ENCODE measurements at places on chromosomes 1 and 21. TPM values are rescaled to one million over a fixed set of nuclear protein-coding genes. Genes with fewer than 3 reads are reported as not detected.

GRCh38 chr21:31268090-31268489 lies 76.0 kb downstream of the TIAM1 start:
- no peak for DNase-seq

GRCh38 chr1:230972855-230973271 lies 5.8 kb downstream of the TTC13 start:
- no peak for DNase-seq

DNA sequence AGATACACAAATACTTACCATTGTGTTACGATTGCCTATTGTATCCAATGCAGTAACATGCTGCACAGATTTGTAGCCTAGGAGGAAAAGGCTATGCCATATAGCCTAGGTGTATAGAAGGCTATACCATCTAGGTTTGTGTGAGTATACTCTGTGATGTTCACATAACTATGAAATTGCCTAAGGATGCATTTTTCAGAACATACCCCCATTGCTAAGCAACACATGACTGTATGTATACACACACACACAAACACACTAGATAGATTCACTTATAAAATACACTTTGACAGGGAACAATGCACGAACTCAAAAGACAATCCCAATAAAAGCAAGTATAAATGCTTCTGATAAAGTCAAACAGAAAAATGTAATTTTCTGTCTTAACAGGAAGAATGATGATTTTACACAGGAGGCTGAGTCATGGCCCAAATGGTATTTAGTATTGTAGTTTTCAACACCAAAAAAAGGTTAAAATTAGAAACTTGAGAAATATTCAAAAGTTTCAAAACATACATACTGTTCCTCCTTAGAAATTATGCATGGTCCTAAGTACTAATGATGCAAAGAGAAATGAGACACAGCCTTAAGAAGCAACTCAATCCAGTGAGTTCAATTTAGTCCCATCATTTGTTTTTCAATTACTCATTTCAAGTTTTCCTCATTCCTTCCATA lies 12.2 kb downstream of the FH start:
- DNase-seq = no peak

GRCh38 chr1:182391362-182392049 lies at the start of gene GLUL:
GLUL (minus strand) TSS chr1:182391790; CDS start chr1:182388737, 3,053 bp downstream.
- DNase-seq = peak; percentile 99

DNA sequence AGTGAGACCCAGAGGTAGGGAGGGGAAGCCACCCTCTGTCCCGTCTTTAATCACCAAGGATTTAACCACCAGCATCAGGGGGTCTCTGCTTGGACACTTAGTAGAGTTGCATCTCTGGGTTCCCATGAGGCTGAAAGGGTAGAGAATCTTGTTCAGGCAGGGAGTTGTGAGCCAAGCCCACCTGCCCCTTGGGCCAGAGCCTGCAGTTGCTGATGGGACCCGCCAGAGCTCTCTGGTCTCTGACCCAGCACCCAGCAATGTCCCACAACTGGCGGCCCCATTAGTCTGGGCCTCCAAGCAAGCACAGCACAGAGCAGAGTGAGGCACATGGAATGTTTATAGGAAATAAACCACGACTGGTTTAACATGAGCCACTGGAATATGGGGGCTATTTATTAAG lies 166.3 kb downstream of the TRIM33 start:
- no peak for DNase-seq

GRCh38 chr1:18614069-18614735 lies 16.4 kb upstream of the PAX7 start:
- no peak for DNase-seq

- no peak for DNase-seq
These were observed 10.5 kb downstream of the RASSF5 start for GRCh38 chr1:206517784-206518183.

GRCh38 chr1:50123071-50123470 lies 14.4 kb downstream of the ELAVL4 start:
- no peak for DNase-seq

GRCh38 chr1:47013293-47013692 lies 10.2 kb upstream of the CYP4X1 start:
- DNase-seq = no peak

GRCh38 chr1:181807251-181807650 lies 254.3 kb downstream of the ZNF648 start:
- DNase-seq = no peak

- peak; percentile 40 for DNase-seq
These were observed 620.2 kb downstream of the PTPRU start for GRCh38 chr1:29856340-29857114.

- DNase-seq = no peak
These were observed 8.8 kb downstream of the SNRPE start for GRCh38 chr1:203870245-203870644.

DNA sequence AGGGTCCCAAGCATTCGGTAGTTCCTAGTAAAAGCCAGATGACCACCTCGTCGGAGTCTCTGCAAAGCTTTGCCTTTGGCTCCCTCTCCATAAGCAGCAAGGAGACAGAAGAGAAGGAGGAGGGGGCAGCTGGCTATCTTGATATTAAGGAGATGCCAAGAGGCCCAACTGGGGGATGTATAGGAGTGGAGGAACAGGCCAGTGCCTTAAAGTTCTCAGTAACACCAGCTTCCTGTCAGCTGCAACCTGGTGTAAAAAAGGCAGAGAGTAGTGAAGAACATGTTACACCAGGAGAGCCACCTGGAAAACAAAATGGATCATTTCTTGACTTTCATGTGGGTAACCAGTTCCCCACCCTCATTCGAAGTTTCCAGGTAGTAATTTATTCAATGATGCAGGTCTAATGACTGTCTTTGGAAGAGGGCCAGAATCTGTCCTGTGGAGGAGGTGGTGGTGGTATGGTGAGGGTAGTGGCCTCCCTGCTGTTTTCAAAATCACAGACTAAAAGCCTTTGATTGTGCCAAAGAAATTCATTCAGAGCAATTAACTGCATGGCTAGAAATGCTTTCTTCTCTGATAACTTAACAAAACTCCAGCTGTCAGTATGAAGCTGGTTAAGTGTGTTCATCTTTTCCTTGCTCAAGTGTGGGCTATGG lies 27.3 kb downstream of the TMEM200B start:
- no peak for DNase-seq

DNA sequence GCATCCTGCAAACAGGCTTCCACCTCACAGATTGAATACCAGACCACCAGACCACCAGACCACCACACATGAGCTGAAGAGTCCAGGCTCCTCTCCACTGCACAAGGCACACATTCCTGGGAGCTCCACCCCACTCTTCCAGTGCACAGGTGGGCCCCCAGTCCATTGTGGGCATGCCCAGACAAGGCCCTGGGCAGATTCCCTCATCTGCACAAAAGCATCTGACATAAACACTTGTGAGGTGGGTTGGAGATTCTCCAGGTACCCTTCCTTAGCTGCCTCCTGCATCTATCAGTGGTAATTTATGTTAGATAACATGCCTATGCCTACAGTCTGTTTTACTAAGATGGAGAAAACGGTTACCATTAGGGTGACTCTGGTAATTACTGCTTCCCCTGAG lies 11.6 kb upstream of the CTBS start:
- no peak for DNase-seq

GRCh38 chr1:114103992-114104391 lies 49.7 kb downstream of the SYT6 start:
- no peak for DNase-seq

DNA sequence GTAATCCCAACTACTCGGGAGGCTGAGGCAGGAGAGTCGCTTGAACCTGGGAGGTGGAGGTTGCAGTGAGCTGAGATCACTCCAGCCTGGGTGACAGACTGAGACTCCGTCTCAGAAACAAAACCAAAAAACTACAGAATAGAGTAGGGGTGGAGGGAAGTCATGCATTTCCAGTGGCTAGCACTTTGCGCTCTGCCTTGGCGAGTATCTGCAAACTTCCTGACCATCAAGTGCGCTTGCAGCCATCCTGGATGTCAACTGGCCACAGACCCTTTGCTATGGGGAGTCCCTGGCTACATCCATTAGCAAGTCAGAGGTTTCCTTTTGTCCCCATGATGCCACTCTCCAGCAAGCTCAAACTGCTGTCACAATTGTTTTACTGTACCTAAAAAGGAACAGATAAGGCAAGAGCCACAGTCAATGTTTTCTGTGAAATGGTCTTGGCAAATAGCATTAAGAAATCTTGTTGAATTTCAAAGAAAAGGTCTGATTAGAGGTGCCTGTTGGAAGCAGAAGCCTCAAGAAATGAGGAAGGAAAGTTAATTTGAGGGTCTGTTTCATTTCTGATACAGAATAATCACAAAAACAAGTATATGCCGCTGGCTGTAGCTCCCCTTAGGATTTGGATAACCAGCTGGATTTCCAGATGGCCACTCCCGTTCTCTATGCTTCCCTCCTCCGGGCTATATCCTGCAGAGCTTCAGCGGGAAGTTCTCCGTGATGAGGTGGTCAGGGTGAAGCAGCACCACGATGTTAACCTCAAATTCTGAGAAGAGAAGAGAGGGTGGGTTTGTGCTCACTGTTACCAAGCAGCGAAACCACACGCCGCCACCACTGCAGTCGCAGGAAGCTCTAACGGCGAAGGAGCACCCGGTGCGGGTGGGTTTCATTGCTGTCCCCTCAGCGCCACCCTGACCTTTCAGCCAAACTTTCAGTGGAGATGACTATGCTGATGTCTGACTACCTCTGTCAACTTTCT lies 42.0 kb downstream of the VPS26C start:
- DNase-seq = peak; percentile 17

- DNase-seq = no peak
These were observed 104.8 kb upstream of the BARHL2 start for GRCh38 chr1:90821788-90822359.

DNA sequence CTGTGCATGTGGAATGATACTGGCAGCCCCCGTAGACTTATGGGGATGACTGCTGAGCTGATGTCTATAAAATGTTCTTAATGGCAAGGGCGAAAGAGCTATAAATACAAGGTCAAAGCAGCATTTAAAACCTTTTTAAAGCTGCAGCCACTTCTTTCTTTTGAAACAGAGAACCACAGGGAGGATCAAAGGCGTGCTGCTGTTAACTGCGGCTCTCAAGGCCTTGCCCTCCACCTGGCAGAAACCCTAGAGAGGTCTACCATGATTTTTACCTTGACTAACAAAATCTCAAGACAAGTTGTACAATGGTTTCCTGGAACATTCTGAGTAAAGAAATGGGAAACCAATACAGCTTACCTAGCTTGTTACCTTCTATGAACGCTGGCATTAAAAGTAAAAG lies 89.7 kb downstream of the SLC45A1 start:
- DNase-seq = no peak

- no peak for DNase-seq
These were observed 295.6 kb upstream of the RRP15 start for GRCh38 chr1:217989510-217989909.

- no peak for DNase-seq
These were observed 173.1 kb downstream of the HMCN1 start for GRCh38 chr1:185907246-185907645.

- DNase-seq = no peak
These were observed 35.1 kb downstream of the AK5 start for GRCh38 chr1:77316966-77317365.

GRCh38 chr1:27011058-27011764 lies 1.4 kb downstream of the TENT5B start:
- peak; percentile 95 for DNase-seq

DNA sequence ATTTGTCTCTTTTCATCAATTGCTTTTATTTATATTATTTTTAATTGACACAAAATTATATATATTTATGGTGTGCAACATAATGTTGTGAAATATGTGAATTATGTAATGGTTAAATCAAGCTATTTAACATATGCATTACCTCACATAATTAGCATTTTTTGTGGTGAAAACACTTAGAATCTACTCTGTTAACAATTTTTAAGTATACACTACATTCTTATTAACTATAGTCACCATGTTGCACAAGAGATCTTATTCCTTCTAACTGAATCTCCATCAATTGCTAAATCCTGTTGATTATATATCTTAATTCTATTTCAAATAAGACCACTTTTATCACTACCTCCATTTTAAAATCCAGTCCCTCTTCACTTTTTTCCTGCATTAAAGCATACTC lies 42.5 kb downstream of the PLPPR5 start:
- no peak for DNase-seq

DNA sequence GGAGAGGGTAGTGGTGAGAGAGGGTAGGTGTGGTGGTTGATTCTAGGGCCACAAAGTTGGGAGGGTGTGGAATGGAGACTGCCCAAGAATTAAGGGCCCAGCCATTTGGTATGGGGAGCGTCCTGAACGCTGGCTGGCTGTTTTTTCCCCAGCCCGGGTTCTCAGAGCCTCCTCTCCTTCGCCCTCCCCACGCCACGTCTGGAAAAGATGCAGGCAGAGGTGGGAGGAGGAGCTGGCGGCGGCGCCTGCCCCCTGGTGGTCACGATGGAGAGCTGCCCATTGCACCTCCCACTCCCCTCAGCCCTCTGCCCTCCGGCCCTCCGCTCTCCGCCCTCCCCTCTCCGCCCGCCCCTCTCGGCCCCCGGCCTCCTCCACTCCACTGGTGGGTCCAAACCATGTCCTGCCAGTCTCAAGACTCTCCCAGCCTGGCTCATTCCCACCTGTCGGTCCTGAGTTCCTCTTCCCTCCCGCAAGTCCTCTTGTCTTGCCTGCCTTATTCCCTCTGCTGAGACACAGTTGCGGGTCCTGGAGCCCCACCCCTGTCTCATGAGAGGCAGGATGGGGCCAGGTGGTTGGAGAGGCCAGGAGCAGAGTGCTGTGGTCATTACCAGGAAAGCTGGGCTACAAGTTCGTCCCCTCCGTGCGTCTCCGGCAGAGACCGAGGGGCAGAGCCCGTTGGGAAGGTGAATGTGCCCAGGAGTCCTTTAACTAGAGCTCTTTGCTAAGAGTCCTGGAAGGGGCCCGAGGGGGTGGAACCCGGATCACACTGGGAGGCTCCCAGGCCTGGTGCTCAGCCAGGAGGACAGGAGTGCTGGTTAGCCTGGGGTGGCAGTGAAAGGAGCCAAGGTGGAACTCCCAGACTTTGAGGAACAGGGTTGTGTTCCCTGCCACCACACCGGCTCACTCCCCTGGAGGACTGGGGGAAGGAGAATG lies 22.6 kb downstream of the ETNK2 start:
- DNase-seq = peak; percentile 98

- DNase-seq = no peak
These were observed 44.3 kb downstream of the TRIM11 start for GRCh38 chr1:228362141-228362883.

Gene SPRR4
- total RNA-seq = not detected

Gene CASQ1
- total RNA-seq = 4.4 TPM

Gene NPPB
- 1.5 TPM for total RNA-seq

Gene ZBTB37
- 6.1 TPM for total RNA-seq

Gene LAMB3
- total RNA-seq = 0.45 TPM

Gene TTC39A
- total RNA-seq = 11.6 TPM

Gene CR1L
- 0.48 TPM for total RNA-seq

Gene KRTAP21-2
- not detected for total RNA-seq

Gene VASH2
- 74.6 TPM for total RNA-seq

Gene CELA3B
- not detected for total RNA-seq

Gene RPL22
- 237 TPM for total RNA-seq

Gene GUK1
- 216 TPM for total RNA-seq

Gene CELA2B
- total RNA-seq = not detected

Gene CYP4A22
- not detected for total RNA-seq

Gene SPATA45
- 0.63 TPM for total RNA-seq

Gene WNT9A
- 3.2 TPM for total RNA-seq

All from H7 (cell line).